ENCODE measurements at places on chromosomes 3 and 15.

DNA sequence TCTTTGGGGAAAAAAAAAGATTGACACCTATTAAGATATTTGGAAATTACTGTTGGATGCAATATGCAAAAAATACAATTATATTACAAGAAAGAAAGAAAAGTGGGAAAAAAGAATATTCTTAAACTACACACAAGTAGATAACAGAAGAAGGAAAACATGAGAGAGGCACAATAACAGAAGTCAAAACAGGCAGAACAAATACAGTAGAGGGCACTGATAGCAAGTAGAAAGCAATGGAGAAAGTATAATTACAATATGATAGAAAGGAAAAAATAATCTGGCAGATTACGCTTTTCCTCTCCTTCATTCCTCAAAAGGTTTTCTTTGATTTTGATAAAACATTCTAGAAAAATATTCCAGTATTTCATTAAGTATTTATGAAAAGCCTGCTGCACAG lies 72.1 kb downstream of the ADAM10 start:
- no peak for DNase-seq
- H3K27ac ChIP-seq, result peak overlapping the region; percentile 26
- H3K4me3 ChIP-seq, result no peak overlapping the region
- no peaks in the 10 kb centered on the region for H3K4me1 ChIP-seq
- peaks cover 7% of the 10 kb centered on the region for H3K36me3 ChIP-seq

GRCh38 chr3:184314700-184315542 lies 515 bp downstream of the EIF4G1 start:
- peak; percentile 70 for DNase-seq
- peak overlapping the region; percentile 86 for H3K4me3 ChIP-seq
- peaks cover 24% of the 10 kb centered on the region for H3K4me1 ChIP-seq
- no peaks in the 10 kb centered on the region for H3K36me3 ChIP-seq

- no peaks in the 10 kb centered on the region for H3K27me3 ChIP-seq
- no peak for DNase-seq
- H3K4me3 ChIP-seq, result no peak overlapping the region
- no peak overlapping the region for H3K27ac ChIP-seq
- H3K36me3 ChIP-seq, result no peaks in the 10 kb centered on the region
- no peaks in the 10 kb centered on the region for H3K4me1 ChIP-seq
These were observed 12.9 kb upstream of the PFN2 start for GRCh38 chr3:149983628-149984027.

GRCh38 chr15:28044121-28044672 lies 54.9 kb downstream of the OCA2 start:
- DNase-seq, result no peak
- no peaks in the 10 kb centered on the region for H3K27me3 ChIP-seq
- no peaks in the 10 kb centered on the region for H3K36me3 ChIP-seq
- no peaks in the 10 kb centered on the region for H3K4me1 ChIP-seq
- no peak overlapping the region for H3K4me3 ChIP-seq

GRCh38 chr3:55828712-55829111 lies 341.6 kb upstream of the WNT5A start:
- no peaks in the 10 kb centered on the region for H3K36me3 ChIP-seq
- no peaks in the 10 kb centered on the region for H3K4me1 ChIP-seq
- H3K4me3 ChIP-seq, result no peak overlapping the region
- no peak for DNase-seq
- no peaks in the 10 kb centered on the region for H3K27me3 ChIP-seq
- no peak overlapping the region for H3K27ac ChIP-seq

DNA sequence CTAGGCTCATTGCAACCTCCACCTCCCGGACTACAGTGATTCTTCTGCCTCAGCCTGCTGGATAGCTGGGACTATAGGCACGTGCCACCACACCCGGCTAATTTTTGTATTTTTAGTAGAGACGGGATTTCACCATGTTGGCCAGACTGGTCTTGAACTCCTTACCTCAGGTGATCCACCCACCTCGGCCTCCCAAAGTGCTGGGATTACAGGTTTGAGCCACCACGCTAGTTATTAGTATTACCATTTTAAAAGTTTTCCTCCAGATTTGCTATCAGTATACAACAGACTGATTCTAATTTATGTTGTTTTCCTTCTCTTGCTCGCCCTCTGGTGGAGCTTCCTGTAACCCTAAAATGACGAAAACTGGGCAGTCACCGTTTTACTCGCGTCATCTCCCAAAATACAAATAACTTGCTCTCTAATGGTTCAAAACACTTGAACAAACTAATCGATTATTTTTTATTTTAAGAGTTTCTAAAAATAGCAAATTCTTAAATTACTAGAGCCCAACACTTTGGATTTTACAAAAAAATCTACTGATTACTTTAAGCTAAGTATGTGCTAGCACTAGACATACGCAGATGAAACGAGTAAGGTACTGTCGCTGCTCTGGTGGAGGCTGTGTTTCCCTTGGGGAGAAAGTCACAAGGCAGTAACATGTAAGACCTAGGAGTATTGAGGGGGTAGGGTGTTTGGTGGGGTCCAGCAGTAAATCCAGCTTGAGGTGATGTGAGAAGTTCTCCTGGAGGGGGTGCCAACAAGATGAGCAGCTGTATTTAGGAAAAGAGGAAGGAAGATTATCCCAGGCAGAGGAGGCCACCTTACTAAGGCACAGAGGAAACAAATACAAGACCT lies 203.3 kb downstream of the MBNL1 start:
- H3K27ac ChIP-seq, result no peak overlapping the region
- DNase-seq, result peak; percentile 93
- H3K36me3 ChIP-seq, result no peaks in the 10 kb centered on the region
- H3K4me3 ChIP-seq, result peak overlapping the region; percentile 14
- no peaks in the 10 kb centered on the region for H3K27me3 ChIP-seq
- H3K4me1 ChIP-seq, result no peaks in the 10 kb centered on the region

DNA sequence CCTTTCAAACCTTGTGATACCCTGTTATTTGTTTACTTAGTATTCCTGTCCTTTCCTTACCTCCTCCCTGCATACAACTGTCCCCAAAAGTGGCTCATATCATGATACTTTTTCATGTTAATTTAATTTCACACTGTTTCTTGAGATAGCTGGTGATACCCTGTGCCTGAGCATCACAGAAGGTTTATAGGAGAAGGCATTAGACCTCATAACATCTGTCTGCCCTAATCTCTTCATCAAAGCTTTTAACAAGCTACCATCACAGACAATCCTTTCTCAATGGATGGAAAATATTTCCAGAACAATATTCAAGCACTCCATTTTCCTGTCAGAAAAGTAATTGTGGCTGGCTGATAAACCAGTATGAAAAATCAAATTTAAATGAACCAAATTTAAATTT lies 81.6 kb downstream of the SSR3 start:
- no peaks in the 10 kb centered on the region for H3K4me1 ChIP-seq
- DNase-seq, result no peak
- no peaks in the 10 kb centered on the region for H3K27me3 ChIP-seq
- H3K4me3 ChIP-seq, result no peak overlapping the region
- no peaks in the 10 kb centered on the region for H3K36me3 ChIP-seq

DNA sequence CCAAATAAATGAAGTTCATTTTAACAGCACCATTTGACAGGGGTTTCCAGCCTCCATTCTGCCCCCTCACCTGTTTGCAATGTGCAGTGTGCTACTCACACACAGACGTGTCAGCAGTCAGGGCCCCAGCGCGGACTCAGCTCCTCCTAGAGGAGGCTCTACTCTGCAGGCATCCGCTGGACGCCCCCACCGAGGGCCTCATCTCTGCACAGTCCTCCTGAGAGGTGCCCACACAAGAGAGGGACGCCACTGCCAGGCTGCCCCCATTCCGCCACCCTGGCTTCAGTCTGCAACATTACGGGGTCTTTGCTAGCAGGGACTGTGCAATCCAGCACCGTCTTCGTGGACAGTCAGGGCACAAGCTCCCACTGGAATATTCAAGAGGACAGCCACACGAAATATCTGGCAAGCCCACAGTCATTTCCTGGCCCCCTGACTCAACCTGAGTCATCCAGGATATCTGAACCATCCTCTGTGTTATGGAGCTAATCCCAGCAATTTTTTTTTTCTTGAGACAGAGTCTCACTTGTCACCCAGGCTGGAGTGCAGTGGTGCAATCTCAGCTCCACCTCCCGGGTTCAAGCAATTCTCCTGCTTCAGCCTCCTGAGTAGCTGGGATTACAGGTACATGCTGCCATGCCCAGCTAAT lies 255.0 kb downstream of the OCA2 start:
- no peaks in the 10 kb centered on the region for H3K36me3 ChIP-seq
- no peaks in the 10 kb centered on the region for H3K27me3 ChIP-seq
- no peak overlapping the region for H3K27ac ChIP-seq
- H3K4me1 ChIP-seq, result no peaks in the 10 kb centered on the region
- H3K4me3 ChIP-seq, result no peak overlapping the region

GRCh38 chr3:72839057-72839456 lies 9.2 kb downstream of the SHQ1 start:
- H3K27ac ChIP-seq, result no peak overlapping the region
- DNase-seq, result no peak
- H3K27me3 ChIP-seq, result no peaks in the 10 kb centered on the region
- H3K4me3 ChIP-seq, result no peak overlapping the region

GRCh38 chr3:13060341-13060910 lies 12.8 kb downstream of the IQSEC1 start:
- H3K36me3 ChIP-seq, result no peaks in the 10 kb centered on the region
- no peak overlapping the region for H3K4me3 ChIP-seq
- no peaks in the 10 kb centered on the region for H3K27me3 ChIP-seq
- no peak overlapping the region for H3K27ac ChIP-seq
- no peak for DNase-seq

DNA sequence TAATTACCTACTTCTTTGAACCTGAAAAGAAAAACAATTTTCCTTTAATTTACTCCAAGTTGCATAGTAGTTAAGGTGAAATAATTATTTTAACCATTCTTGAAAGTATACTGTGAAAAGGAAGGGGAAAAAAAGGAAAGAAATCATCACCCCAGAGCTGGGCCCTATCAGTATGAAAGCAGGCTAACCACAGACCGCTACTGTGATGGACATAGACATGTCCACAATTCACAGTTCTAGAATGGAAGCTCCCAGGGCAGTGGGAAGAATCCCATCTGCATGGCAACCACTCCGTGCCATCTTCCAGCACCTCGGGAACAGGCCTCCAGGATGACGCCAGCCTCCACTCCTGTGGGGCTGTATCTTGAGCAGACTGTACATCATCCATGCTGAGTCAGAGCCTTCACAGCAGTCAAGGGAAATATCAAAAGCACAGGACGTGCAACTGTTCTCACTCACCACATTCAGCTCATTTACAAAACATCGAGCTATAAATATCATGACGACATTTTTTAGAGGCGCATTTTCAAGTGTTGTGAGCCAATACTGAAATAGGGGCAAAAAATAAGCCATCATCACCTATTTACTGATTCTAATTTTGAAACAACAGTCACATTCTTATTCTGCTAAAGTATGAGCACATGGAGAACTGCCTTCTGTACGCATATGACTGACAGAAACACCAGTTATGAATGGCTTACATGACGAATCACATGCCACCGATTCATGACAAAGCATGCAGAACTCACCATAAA lies 119.7 kb downstream of the SNRK start:
- DNase-seq, result no peak
- peaks cover 4% of the 10 kb centered on the region for H3K36me3 ChIP-seq
- H3K4me1 ChIP-seq, result no peaks in the 10 kb centered on the region
- no peak overlapping the region for H3K27ac ChIP-seq
- H3K27me3 ChIP-seq, result no peaks in the 10 kb centered on the region

DNA sequence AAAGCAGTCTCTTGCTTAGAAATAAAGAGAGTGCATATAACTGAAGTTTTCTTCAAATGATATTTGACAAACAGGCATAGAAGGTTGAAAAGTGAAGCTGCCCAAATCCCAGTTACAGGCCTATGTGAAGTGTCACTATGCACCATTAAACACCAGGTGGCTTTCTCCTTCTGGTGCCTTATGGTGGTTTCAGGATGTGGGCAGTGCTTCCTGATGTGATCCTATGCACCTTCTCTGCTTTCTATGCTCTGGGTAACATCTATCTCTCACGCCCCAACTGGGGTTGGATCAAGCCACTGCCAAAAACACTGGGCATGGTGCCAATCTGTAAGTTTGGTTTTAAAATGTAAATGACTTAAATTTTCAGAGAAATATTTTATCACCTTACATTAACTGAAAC lies 744.7 kb downstream of the TUSC7 start:
- H3K27ac ChIP-seq, result no peak overlapping the region
- no peaks in the 10 kb centered on the region for H3K36me3 ChIP-seq
- DNase-seq, result no peak
- no peaks in the 10 kb centered on the region for H3K4me1 ChIP-seq

- no peaks in the 10 kb centered on the region for H3K27me3 ChIP-seq
- H3K36me3 ChIP-seq, result peaks cover 23% of the 10 kb centered on the region
These were observed 263.8 kb downstream of the TBC1D5 start for GRCh38 chr3:17478673-17479072.

DNA sequence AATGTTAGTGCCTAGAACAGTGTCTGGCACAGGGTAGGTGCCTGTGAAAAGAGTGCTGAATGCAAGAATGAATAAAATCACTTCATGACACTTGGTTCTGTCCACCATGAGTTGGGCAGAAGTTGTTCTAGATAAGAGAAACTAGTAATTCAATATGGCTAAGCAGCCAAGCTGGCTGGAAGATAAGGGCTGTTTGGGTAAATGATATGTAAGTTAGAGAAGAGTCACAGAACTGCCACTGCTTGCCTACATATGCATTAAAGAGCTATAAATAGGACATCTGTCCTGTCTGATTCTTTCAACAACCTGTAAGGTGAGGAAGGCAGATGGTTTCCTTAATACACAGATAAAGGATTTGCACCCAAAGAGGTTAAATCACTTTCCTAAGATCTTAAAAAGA lies 13.1 kb downstream of the MTMR10 start:
- H3K4me3 ChIP-seq, result no peak overlapping the region
- no peaks in the 10 kb centered on the region for H3K36me3 ChIP-seq
- peaks cover 56% of the 10 kb centered on the region for H3K4me1 ChIP-seq
- H3K27ac ChIP-seq, result no peak overlapping the region

DNA sequence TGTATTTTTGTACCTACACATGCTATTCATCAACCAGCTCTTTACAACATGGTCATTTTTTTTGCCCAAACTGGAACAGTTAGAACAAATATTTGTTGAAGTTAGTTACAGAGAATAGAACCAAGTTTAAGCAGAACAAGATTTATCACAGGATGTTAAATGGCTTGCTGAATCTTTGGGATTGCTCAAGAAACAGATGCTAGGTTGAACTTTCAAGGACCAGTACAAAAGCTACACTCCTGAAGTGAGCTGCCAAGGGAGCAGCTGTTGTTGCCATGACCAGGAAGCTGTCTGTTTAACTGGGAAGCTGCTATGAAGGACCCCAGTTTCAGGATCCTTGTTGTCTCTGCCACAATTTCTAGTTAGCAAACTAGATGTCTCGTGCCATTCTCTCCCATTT lies 53.7 kb downstream of the ZIC1 start:
- no peak for DNase-seq
- no peaks in the 10 kb centered on the region for H3K27me3 ChIP-seq
- no peaks in the 10 kb centered on the region for H3K36me3 ChIP-seq
- H3K4me1 ChIP-seq, result no peaks in the 10 kb centered on the region
- no peak overlapping the region for H3K4me3 ChIP-seq

DNA sequence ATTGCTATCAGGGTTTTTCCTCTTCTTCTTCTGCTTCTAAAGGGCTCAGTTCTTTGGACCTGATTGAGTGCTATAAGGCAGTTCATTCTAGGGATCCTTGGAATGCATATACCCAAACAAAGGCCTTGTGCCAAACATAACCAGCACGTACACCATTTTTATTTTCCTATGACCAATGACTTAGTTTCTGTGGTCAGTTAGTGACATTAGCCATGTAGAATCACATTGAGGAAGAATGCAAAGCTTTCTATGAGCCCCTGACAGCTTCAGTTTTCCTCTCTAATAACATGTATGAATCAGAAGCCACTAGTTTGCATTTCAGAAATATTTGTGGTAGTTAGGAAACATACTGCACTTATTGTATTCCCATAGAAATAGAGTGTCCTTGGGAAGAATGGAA lies 240.0 kb downstream of the THRB start:
- no peaks in the 10 kb centered on the region for H3K4me1 ChIP-seq
- H3K27ac ChIP-seq, result no peak overlapping the region
- no peak overlapping the region for H3K4me3 ChIP-seq
- H3K36me3 ChIP-seq, result no peaks in the 10 kb centered on the region
